NCI-H345 (cell line): ENCODE measurements at places on chromosomes 13 and 19.

- DNase-seq: peak; percentile 97
These were observed 368.4 kb downstream of the KLF12 start for GRCh38 chr13:73765651-73766384.

DNA sequence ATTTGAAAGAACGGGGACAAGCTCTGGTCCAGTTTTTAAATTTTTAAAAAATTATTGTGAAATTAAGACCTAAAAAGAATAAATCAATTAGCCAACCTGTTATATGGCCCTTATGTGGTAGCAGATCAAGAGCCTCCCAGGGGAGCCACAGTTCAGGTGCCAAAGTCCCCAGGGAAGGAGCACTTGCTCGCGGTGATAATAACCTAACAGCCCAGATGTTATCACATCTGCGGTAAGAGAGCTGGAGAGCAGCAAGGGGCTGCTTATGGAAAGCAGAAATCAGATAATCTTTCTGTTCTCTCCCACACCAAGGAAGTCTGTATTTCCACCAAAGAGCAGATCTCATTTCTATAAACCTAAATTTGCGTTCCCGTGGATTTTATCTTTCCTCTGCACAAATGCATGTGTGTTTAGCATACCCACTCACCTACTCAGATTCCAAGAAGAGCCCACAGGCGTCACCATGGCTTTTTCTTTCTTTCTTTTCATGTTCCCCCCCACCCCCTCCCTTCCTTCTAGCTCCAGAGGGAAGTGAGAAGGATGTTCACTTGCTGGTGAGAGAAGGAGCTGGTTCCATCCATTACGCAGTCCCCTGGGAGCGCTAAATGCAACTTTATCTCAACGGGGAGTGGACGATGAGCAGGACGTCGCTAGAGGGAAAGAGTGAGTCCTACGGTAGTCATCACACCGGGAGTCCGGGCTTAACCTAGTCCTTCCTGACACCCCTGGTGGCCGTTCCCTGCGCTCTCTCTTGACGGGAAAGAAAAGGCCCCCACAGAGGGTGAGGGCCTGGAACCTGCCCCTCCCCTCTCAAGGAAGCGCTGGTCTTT is 1.6 kb upstream of the POU4F1 start:
- peak; percentile 64 for DNase-seq

DNA sequence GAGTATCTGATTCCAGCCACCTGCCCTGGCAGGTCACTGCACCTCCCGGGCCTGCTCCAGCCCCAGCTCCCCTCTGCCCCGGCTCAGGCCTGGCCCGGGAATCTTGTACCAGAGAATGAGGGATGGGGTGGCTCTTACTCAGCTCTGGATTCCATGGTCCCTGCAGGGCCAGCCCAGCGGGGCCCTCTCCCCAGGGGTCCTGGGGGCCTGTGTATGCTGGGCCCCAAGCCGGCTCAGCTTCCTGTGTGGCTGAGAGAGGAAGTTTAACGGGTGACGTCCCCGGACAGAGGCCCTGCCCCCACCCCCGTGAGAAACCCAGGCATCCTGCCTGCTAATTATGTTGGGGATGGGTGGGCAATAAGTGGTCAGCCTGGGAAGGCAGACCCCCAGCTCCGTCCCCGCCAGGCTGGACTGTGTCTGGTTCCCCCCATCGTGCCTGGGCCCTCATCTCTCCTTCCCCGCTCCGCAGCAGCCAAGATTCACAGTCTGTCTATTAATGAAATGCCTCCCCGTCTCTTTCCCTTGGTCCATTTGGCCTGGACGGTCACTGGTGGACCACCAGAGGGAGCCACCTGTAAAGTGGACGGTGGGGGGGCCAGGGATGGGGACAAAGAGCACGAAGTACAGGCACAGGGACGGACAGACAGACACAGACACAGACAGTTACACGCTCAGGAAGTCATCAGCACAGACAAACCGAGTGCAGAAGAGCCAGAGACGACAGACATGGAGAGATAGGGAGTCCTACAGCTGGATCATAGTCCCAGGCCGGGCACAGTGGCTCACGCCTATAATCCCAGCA is at the start of gene DENND1C:
DENND1C (minus strand) TSS at position 247 of the 802 bp plus-strand sequence; CDS start at position 155, 92 bp downstream.
- no peak for DNase-seq

GRCh38 chr13:48131533-48131932 is 36.6 kb upstream of the MED4 start:
- DNase-seq: no peak

- peak; percentile 35 for DNase-seq
These were observed 19.4 kb downstream of the IQCN start for GRCh38 chr19:18254546-18255503.

GRCh38 chr19:14479309-14479974 is 4.3 kb upstream of the PTGER1 start:
- DNase-seq: no peak

- no peak for DNase-seq
These were observed 95.7 kb downstream of the FNDC3A start for GRCh38 chr13:49071341-49071937.

GRCh38 chr19:6181119-6181518 is 45.7 kb downstream of the ACSBG2 start:
- DNase-seq: no peak

DNA sequence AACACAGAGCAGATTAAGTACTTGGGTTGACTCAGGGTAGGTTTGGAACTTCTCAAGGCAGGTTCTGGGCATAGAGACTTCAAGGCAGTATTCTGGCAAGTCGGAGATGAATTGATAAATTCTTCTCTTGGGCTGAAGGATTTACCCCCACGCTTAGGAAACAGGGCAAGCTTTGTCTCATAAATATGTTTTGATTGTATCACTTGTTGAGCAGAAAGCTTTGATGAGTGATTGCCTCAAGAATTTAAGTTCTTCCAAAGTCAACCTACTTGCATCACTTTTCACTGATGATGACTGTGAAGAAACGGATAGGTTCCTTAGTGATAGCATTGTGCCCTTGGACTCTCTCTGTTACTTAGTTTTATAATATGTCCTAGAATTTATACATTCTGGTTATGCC is 258.6 kb upstream of the DACH1 start:
- no peak for DNase-seq

- DNase-seq: no peak
These were observed 8.0 kb downstream of the FXYD3 start for GRCh38 chr19:35123573-35123972.

DNA sequence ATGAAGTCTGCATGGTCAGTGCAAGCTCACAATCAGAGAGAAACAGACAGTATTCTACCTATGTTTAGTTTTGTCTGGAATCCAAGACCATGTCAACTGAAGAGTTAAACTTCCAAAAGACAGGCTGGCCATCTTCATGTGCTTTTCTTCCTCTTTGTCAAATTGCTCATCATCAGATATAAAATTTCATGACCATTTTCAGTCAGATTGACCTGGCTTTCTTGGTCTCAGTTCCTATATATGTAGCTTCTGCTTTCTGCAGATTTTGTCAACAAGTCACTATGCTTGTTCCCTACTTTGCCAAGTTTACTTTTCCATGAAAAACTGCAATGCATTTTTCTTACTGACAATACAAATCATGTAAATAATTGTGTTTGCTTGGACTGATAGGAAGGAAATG is 13.9 kb downstream of the SLC46A3 start:
- no peak for DNase-seq

GRCh38 chr19:33434069-33434885 is 60.8 kb downstream of the CEBPG start:
- DNase-seq: no peak

DNA sequence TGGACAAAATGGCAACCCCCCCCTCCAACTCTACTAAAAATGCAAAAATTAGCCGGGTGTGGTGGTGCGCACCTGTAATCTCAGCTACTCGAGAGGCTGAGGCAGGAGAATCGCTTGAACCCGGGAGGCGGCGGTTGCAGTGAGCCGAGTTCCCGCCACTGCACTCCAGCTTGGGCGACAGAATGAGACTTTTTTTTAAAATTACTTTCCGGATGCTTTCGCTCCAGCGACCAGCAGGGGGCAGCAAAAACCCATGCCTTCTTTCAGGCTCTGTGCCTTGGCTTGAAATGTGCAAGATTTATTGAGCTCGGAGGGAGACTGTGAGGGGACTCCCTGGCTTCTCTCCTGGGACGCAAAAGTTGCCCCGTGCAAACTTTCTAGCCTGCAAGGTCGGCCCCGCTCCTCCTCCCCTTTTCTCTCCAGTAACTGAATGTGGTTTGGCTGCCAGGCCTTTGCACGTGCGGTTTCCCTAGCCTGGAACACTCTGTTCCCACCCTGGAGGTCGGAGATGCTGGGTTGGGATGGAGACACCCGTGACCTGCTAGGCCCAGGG is 61.4 kb upstream of the NFIC start:
- DNase-seq: peak; percentile 72

DNA sequence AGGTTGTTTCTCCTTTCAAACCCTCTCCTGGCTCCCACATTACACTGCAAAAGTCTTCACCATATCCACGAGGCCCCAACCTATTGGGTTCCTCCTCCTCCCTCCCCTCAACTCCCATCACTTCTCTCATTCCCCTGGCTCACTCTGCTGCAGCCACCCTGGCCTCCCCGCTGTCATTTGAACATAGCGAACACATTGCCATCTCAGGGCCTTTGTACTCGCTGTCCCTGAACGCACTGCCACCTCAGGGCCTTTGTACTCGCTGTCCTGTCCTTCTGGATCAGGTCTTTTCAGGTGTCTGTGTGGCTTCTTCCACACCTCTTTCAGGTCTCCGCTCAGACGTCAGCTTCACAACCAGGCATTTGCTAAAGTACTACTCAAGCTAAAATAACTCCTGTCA is 1.7 kb downstream of the CCDC61 start:
- no peak for DNase-seq

GRCh38 chr19:5107432-5108122 is 138.7 kb downstream of the KDM4B start:
- no peak for DNase-seq

DNA sequence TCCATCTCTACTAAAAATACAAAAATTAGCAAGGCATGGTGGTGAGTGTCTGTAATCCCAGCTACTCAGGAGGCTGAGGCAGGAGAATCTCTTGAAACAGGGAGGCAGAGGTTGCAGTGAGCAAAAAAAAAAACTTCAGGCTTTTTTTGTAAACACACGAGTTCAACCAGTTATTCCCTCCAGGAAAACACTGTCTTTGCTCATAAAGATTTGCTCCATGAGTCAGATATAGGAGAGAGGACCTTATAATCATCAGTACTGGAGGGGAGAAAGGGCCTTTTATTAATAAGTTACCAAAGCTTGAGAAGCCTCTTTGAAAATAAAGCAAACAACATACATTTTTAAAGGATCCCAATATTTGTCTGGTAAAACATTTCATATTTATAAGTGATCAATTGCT is 110.7 kb downstream of the EFNB2 start:
- DNase-seq: no peak

DNA sequence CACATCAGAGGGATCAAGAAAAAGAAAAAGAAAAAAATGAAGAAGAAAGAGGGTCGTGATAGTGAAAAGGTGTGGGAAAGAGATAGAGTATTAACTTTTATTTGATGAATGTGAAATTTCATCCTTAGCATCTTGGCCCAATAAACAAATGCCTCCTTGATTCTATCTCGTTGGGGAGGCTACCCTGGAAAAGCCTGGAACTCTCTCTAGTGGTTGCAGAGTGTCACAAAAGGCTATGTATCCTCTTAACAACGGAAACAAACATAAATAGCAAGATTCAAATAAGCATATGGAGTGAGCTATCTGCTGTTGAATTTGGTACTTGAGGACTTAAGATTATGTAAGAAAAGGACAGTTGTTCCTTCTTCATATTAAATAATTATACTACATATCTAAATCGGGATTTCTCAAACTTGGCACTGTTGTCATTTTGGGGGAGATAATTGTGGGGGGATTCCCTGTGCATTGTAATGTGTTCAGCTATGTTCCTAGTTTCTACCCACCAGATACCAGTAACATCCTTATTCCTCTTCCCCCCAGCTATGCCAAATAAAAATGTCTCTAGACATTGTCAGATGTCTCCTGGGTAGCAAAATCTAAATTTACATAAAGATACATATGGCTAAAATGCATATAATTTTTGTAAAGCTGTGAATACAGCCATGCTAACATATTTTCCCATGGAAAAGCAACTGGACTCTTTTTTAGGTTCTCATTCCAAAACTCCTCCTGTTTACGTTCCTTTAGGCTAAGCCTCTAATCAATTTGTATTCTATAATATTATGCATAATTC is 557.2 kb downstream of the DCT start:
- no peak for DNase-seq

DNA sequence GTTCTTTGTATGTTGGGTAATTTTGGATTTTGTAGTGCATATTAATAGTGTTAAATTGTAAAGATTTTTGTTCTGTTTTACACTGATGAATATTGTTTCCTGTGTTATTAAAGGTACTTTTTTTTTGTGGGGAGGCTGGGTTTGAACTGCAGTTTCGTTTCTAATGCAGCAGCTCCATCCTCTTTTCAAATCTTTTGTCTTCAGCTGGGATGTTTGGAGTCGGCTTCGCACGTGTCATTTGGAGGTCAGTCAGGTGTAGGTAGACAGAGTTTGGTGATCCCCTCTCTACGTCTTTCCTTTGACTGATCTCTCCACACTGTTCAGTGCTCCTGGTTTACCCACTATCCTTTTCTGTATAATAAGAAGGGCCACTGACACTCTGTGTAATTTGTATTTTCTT is 30.3 kb downstream of the TDRD3 start:
- no peak for DNase-seq

DNA sequence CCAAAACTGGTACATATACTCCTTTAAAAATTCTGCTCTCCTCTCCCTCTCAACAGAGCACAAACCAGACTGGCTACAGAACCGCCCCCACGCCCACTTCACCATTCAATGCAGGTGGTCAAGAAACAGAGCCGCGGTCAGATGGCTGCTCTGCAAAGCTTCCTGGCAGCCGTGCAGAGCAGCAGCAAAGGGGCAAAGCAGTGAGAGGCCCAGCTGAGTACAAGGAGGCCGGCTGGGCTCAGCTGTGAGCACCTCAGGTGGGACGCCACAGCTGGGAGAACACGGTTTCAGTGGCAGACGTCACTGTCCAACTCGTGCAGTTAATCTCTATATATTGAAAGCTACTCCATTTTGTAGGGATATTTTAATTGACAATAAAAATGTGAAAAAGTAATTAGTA is 8.3 kb downstream of the GRTP1 start:
- no peak for DNase-seq

DNA sequence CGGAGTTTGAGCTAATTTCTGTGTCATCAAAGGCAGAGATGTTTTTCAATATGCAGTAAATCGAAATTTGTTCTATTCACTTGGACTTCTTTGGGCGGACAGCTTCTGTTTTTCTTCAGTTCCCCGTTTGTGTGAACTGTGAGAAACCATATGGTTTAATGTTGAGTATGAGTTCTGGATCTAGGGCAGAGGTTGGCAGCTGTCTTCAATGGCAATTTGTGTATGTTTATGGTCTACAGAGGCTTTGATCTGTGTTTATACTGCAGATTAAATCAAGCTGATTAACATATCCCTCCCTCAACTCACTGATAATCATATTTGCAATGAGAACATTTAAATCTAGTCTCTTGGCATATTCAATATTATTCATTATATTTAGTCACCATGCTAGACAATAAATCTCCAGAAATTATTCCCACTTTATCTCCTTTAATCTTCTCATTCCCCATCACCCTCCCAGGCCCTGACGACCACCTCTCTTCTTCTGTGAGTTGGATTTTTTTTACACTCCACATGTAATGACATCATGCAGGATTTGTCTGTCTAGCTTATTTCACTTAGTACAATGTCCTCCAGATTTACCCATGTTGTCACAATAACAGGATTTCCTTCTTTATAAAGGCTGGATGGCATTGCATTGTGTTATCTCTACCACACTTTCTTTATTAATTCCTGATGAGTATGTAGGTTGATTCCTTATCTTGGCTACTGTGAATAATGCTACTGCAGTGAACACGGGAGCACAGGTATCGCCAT is 9.0 kb downstream of the ZNF331 start:
- DNase-seq: no peak
